ENCODE measurements at places on chromosomes 11 and 22.

GRCh38 chr22:22926370-22927195 is 39.0 kb downstream of the IGLL5 start:
- no peak for DNase-seq

- peak; percentile 64 for DNase-seq
Observed at GRCh38 chr11:69982690-69983570, 95.2 kb upstream of the ANO1 start.

DNA sequence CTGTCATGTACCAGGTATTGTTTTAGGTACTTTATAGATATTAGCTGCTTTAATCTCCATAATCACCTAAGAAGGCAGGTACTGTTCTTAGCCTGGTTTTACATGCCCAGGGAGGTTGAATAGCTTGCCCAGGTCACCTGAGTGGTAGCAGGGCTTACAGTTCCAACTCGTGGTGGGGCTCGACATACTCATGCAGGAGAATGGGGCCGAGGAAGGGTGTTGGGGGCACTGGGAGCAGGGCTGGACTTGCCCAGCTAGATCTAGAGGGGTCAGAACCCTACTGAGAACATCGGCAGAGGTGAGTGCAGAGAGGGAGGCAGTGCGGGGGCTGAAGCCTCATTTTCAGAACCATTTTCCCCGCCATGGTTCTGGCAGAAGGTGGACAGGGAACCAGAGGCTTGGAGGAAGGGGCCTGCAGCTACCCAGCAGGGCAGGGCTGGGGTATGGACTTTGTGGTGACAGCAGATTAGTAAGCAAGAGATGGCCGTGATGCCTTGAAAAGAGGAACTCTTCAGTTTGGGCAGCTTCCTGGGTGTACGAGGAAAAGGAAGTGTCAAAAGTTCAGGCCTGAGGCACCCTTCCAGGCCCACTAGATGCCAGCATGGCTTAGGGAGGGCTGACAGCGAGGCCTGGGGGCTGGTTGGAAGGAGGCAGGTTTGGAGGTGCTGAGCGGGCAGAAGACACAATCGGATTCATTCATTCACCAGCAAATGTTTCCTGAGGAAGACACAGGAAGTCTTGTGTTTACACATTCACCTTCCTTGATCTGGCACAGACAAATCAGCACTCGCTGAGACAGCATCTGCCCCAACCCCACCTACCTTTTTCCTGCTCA is 54.7 kb upstream of the LYVE1 start:
- no peak for DNase-seq

- DNase-seq: no peak
Observed at GRCh38 chr22:46748908-46749675, 11.0 kb upstream of the CERK start.

- no peak for DNase-seq
Observed at GRCh38 chr22:42317008-42317407, 46.6 kb upstream of the TCF20 start.
